Stimulated activated CD8-positive, alpha-beta memory T cell treated with anti-CD3 and anti-CD28 coated beads, Interleukin-4, amount 100 ng/mL, for 1 hour (primary cell): ENCODE measurements at places on chromosomes 11 and 22.

DNA sequence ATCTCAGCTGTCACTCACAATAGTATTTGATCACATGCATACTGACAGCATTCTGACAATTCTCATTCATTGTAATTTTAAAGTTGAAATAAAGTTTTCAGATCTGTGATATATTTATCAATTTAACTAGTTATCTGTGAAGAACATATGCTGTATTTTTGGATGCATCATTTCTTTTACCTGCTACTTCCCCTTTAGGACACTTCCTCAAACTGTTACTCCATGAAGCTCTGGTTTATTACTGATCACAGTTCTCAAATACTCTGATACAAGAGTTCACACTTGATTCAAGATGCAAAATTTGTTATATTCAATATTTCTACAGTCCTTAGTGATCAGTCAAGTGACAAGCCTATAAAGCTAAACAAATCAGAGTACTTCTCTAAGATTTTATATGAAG, 1655.2 kb downstream of the LRRC4C start:
- DNase-seq = no peak

GRCh38 chr11:127052404-127052803, 51.8 kb upstream of the KIRREL3 start:
- no peak for DNase-seq

DNA sequence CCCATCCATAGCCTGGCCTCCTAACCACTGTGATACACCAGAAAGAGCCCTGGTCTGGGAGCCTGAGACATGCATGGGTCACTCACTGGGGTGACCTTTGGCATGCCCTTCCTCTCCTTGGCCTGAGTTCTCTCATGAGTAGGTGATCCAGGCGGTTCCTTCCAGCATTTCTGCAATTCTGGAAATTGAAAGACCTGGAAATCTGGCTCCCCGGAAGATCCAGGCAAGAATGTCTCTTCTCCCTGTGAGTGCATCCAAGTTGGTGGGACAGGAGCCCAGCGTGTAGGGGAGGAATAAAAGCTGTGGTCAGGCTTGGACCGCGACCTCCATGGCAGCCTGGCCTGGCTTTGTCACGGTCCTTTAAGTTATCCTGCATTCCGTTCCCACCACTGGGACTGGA, 16.1 kb upstream of the SYT7 start:
- no peak for DNase-seq

- no peak for DNase-seq
Observed at GRCh38 chr22:17716529-17716928, 57.7 kb downstream of the BID start.

DNA sequence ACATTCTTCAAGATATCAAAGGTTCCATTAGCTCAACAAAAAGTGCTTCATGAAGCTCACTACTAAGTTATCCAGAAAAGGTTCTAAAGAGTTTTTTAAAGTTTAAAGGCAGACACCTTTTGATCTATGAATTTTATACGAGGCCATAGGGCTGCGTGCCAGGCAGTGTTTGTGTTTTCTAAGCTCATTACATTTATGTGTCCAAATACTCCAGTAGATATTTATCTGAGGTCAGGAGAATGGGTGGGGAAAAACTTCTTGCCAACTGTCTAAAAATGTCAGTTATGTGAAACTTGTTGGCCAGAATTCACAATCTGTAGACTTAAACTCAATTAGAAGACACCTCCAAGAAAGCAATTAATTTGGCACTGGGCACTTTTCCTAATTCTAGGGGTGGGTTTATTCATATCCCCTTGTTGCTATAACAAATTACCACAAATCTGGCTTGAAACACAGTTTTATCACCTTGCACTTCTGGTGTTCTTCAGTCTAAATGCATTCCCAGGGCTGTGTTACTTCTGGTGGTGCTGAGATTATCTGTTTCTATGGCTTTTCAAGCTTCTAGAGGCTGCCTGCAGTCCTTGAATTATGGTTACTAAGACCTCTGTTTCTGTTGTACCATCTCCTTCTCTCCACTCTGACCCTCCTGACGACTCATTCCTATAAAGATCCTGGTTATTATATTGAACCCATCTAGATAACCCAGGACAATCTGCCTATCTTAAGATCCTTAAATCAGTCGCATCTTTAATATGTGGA, 1030.4 kb upstream of the CNTN5 start:
- DNase-seq = no peak

GRCh38 chr11:33949252-33949913, 57.5 kb upstream of the LMO2 start:
- DNase-seq = no peak

DNA sequence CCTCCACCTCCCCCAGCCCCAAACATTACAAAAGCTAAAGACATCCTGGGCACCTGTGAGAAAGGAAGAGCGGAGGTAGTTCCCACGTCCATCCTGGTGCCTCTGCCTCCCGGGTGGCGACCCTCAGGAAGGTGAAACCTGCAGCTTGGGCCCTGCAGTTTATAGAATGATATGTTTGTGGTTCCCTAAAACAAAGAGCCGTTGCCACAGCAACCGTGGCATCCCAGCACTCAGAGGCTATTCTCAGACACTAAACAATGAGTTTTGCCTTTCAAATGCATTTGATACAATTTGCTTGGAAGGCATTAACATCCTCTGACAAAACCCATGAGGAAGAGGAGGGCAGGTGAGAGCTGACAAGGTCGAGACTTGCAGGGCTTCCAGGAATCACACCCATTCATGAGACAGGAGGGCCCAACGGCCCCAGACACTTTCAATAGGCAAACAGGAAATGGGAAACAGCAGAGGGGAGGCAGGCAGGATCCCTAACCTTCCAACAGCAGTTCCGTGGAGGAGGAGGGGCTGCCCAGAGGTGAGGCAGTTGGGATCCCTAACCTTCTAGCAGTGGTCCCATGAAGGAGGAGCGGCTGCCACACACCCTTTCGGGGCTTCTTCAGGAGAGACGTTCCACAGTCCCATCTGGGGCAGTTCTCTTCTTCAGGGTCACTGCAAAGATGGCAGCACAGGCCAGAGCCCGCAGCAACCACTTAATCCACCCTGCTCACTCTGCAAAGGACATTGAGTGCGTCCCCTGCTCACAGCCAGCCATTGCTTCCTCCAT, 379.2 kb downstream of the SHANK2 start:
- no peak for DNase-seq

GRCh38 chr11:15688351-15688792, 573.6 kb downstream of the INSC start:
- no peak for DNase-seq

- no peak for DNase-seq
Observed at GRCh38 chr11:126519764-126520734, 164.6 kb downstream of the ST3GAL4 start.

- DNase-seq = no peak
Observed at GRCh38 chr11:73201249-73201648, 16.8 kb upstream of the P2RY2 start.

GRCh38 chr22:25746012-25746373, 4.0 kb downstream of the MYO18B start:
- no peak for DNase-seq

GRCh38 chr11:100961633-100962032, 168.0 kb downstream of the PGR start:
- DNase-seq = no peak

- no peak for DNase-seq
Observed at GRCh38 chr11:13885083-13885482, 77.4 kb upstream of the SPON1 start.

DNA sequence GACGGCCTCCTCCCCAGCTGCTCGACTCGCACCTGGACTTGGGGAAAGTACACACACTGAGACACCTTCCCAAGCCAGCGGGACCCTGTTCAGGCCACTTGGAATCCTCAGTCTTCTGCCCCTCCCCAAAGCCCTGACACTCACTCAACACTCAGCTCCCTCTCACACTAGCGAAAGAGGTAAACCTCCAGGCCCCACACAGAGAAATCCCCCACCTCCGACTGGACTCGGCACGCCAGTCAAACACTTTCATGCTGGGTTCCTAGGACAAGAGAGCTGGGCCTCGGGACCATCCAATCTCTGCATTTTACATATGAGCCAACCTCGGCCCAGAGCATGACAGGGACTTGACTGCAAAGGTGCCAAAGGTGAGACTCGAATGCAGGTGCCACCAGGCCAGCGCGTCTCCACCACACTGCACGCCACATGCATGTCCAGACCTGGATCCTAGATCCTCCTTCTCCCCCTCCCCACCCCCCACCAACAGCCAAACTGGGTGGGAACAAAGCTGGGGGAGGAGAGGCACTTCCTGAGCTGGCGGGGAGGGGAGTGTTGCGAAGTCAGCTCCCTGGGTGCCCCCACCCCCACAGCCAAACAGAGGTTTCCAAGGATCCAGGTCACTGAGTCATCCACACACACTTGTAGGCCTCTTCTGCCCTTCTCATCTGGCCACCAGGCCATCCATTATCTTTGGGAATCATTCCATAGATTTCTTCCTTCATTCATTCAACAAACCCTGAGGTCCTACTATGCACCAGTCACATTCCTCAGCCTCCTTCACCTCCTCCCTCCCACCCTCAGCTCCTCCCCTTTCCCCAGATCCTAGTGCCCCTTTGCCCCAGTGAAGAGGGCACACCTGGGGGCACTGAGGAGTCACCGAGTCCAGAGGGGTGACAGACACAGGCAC, 10.7 kb upstream of the CD5 start:
- no peak for DNase-seq

DNA sequence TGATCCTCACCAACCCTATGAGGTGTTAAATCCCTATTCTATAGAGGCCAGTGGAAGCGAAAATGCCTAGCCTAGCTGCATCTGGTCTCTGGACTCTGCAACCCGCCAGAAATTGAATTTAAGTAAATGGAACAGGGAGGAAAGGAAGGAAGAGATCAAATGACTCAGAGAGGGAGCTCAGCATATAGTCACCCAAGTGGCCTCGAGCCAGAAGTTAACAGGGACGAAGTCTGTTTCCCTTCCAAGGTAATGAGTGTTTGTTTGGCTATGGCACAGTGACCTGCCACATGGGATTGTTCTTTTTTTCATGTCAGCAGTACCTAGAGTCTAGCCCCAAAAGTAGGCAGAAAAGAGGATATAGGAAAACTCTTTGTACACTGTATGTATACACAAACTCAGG, 66.3 kb downstream of the PAK1 start:
- no peak for DNase-seq

DNA sequence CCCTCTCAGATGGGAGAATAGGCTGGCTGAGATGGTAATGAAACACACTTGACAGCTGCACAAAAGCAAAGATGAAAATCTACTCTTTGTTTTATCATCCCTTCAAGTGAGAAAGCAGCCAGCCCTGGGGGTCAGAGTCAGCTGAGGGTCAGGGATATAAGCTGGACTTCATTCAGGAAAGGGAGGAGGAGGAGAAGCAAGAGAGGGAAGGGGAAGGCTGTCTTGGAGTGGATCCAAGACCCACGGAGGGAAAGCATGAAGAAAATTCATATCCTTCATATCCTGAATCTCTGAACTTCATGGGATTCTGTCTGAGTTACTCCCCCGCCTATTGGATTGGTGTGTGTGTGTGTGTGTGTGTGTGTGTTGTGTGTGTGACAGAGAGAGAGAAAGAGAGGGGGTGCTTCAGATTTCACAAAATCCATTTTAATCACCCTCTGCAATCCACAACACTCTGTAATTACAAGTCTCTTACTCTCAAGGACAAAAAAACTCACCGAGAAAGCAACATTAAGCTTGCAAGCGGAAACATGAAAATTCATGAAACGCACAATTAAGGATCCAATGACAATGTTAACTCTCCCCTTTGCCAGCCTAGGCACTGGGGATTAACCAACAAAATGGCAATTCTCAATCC, 327.7 kb downstream of the TENM4 start:
- DNase-seq = no peak
